ENCODE measurements at places on chromosomes 5 and 9.
A peak's percentile ranks its signal among the peaks of the same experiment; 100 is the strongest.

DNA sequence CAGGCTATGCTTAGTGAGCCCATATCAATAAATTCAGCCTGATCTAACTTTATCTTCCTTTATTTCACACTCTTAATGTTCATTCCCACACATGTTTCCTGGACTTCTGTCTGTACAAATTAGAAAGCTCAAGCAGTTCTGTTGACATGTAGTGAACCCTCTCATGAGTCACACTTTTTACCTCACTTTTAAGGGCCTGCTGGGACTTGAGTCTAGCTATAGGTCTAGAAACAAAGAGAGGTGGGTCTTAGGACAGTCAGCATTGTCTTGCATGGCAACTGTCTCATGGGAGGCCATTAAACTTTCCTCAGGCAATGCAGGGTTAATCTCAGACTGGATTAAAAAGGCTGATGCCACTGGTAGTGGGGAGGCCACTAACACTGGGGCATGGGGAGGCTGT, 8.6 kb upstream of the CCNH start:
- no peak for DNase-seq

GRCh38 chr5:175579742-175580432, 78.0 kb upstream of the HRH2 start:
- DNase-seq: peak; percentile 17

- DNase-seq: no peak
These were observed 11.2 kb downstream of the GPSM1 start for GRCh38 chr9:136338511-136338910.

DNA sequence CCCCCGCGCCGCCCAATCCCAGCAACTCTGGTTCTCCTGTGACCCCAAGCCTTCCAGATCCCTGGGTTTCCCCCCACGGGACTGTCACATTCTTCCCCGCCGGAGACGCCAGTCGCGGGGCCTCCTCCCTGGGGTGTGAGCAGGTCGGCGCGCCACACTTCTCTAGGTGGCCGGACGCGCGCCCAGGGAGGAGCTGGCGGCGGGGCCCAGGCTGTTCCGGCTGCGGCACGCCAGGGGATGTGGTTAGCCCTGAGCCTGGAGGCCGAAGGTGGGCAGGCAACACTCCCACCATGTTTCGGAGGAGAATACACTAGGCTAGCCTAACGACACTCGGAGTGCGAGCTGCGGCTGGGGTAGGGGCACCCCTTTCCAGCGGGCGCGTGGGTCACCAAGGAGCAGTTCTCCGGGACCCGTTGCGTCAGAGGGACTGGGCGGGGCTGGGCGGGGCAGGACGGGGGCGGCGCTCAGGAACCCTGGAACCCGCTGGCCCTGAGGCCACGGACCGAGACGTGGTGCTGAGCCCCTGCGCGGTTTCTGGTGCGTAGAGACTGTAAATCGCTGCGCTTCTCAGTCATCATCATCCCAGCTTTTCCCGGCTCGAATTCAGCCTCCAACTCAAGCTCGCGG, at the start of gene SLC27A6:
Gene SLC27A6, plus strand, starts transcription at position 478 of the 627 bp plus-strand sequence. CDS start 650 bp downstream, outside the sequence.
- DNase-seq: no peak

DNA sequence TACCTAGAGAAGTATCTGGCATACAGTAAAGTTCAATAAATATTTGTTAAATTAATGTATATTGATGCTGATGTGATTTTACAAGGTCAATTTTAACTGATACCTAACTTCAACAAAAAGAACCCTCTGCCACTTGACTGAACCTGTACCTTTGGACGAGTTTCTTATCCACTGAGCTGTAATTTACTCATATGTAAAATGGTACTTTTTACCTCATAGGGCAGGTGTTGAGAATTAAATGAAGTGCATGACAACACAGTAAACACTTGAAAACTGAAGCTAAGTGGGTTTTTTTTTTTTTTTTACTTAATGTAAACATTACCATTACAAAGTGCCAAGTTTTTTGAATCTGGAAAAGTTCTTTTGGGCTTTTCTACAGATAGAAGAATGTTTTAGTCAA, 15.4 kb downstream of the NIPSNAP3B start:
- DNase-seq: no peak

DNA sequence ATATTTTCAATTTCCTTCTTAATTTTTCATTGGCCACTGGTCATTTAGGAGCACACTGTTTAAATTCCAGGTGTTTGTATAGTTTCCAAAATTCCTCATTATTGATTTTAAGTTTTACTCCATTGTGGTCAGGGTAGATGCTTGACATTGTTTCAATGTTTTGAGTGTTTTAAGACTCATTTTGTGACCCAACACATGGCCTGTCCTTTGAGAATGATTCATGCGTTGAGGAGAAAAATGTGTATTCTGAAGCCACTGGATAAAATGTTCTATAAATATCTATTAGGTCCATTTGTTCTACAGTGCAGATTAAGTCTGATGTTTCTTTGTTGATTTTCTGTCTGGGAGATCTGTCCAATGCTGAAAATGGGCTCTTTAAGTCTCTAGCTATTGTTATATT, 24.4 kb upstream of the FNIP1 start:
- DNase-seq: no peak

DNA sequence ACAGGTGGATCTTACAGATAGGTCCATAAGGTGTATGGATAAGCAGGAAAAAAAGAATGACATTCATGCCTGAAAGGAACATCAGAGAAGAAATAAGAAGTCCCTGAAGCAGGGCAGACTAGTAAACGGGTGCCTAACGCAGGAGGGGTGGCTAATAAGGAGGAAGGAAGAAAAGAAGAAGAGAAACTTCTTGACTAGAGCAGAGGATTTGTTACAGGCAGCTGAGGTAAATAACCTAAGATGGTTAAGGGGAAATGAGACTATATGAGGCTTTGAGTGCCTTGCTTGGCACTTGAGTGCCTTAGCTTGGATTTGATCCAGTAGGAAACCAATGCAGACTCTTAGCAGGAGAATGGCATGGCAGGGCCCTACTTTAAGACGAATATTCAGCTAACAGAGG, 313.5 kb upstream of the PDE4D start:
- DNase-seq: no peak

DNA sequence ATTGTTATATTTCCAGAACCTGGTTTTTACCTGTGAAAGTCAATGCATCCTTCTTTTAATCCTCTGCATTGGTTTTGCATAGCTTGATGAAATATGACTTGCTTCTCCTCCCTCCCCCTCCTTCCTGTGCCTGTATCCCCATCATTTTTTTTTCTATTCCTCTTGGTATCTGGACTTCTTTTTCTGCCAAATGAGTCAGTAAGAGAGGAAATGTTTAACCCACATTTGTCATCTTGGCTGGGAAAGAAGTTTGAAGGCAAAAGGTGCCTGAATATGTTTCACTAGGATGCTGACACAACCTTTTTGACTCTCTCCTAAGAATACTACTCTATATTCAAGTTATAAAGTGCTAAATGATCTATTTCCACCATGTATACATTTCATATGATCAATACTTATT, 35.5 kb upstream of the CDKN2B start:
- no peak for DNase-seq

DNA sequence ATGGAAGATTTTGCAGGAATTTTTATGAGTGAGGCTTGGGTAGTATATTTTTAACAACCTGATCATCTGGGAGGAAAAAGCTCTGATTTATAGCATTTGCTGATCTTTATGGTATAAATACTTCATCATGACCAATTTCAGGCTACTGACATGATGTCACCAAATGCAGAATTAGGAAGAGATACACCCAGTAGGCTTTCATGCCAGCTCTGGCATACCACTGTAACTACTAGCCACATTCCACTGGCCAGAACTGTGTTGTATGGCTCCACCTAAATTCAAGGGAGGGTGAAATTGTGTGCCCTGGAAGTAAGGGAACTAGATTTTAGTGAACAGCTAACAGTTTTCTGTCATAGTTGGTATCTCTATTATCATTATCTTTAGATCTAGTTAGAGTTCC, 17.6 kb downstream of the AP3S1 start:
- no peak for DNase-seq

DNA sequence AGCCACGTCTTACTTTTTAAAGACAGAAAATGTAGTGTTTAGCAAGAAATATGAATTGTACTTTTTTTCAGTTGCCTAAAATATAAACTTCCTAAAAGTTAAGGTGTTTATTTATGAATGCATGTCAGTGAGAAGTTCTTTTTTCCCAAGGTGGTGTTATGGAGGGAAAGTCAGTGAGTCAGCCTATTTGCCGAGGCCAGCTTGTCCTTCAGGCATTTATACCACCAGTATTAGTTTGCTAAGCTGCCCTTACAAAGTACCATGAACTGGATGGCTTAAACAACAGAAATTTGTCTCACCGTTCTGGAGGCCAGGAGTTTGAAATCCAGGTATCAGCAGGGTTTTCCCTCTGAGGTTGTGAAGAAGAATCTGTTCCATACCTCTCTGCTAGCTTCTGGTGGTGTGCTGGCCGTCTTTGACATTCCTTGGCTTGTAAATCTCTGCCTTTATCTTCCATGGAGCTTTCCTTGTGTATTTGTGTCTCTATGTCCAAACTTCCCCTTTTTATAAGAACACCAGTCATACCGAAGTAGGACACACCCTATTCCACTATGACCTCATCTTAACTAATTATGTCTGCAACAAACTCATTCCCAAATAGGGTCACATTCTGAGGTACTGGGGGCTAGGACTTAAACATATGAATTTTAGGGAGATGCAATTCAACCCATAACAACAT, 38.4 kb downstream of the PRKACG start:
- no peak for DNase-seq

DNA sequence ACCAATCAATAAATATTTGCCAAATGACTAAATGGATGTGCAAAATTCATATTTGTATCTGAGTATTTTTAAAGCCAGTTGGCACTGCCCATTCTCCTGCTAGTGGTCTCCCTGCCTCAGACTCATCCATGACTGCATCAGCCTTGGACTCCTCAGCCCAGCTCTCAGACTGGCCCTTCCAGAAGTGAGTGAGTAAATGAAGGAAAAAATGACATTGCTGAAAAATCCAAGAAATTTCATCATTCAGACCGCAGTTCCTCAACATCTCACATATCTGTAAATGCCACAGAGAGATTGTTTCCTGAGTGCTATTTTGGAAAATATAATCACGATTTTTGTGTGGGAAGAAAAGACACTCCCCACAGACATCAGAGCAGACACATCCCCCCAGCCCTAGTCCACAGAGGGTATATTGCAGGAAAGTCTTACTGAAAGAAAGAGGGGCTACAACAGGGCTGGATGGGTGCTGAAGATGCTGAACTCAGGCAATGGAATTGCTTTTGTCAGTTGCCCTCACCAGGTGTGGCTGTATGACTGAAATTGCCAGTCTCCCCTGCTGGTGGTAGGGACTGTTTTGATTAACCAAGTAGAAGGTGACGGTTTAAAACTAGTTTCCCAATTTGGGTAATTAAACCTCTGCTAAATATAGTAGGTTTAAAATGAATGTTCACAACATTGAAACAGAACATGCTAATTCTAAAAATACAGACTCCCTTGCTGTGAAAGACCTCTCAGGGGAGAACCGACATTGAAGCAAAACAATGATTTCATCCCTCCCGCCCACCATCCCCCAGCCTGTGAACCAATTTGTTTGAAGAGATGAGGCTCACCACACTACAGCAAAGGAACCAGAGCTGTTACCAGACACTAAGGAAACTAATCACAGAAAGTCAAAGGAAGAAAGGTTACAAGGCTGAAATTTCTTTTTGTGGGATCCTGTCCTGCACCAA, 158.8 kb downstream of the DEPDC1B start:
- no peak for DNase-seq

- no peak for DNase-seq
These were observed 81.6 kb downstream of the NTNG2 start for GRCh38 chr9:132243156-132244074.

GRCh38 chr9:133141833-133142595, 21.0 kb upstream of the RALGDS start:
- peak; percentile 73 for DNase-seq

- no peak for DNase-seq
These were observed 21.5 kb upstream of the MYO10 start for GRCh38 chr5:16957304-16958196.

DNA sequence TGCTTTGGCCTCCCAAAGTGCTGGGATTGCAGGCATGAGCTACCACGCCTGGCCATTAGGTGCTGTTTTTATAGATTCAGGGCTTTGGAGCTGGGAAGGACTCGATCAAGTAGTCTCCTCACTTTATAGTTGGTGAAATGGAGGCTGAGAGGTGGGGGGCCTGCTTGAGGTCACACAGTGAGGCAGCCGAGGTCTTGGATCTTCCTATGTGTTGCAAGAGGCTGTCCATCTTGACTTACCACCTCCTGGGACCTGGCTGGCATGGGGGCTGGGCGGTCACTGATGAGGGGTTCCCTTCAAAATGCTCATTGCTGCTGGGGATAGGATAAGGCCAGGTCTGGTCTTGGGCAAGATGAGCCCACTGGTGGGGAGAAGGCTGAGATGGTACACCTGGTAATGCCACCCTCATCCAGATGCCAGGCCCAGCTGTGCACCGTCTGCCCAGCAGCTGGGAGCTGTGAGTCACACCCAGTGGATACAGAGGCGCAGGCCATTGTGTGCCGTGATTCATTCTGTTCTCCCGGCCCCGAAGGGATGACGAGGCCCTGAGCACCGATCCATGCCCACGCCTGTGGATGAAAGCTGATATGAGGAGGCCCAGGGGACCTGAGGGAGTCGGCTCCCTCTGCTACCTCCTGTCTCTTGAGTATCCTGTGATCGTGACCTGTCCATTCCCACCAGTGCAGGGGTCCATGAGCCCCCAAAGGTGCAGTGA, 10.5 kb upstream of the NDST1 start:
- no peak for DNase-seq

GRCh38 chr5:58477760-58478376, 13.4 kb upstream of the GAPT start:
- no peak for DNase-seq

- no peak for DNase-seq
These were observed 98.1 kb upstream of the ERBIN start for GRCh38 chr5:65828022-65828896.

All from stimulated activated CD4-positive, alpha-beta T cell treated with anti-CD3 and anti-CD28 coated beads, Interleukin-4, amount 100 ng/mL, for 24 hours (primary cell).